ENCODE measurements at places on chromosomes 16 and 17. TPM values are rescaled to one million over a fixed set of nuclear protein-coding genes. Genes with fewer than 3 reads are reported as not detected.

RNF166 gene
- total RNA-seq, result 31.3 TPM

KRT28 gene
- not detected for total RNA-seq

ZP2 gene
- not detected for total RNA-seq

TM4SF5 gene
- not detected for total RNA-seq

PNMT gene
- not detected for total RNA-seq

CETP gene
- not detected for total RNA-seq

KRTAP2-3 gene
- total RNA-seq, result not detected

LRRC75A gene
- total RNA-seq, result 0.24 TPM

LRRC46 gene
- not detected for total RNA-seq

MSRB1 gene
- total RNA-seq, result 79.3 TPM

ZNF23 gene
- 13.4 TPM for total RNA-seq

NPIPA3 gene
- 0.37 TPM for total RNA-seq

HOXB9 gene
- total RNA-seq, result 1.8 TPM

POLR2C gene
- total RNA-seq, result 319 TPM

GGT6 gene
- total RNA-seq, result 5.3 TPM

RASL10B gene
- total RNA-seq, result 19.5 TPM

ERN2 gene
- 0.37 TPM for total RNA-seq

SDR42E1 gene
- total RNA-seq, result not detected

TBC1D28 gene
- total RNA-seq, result not detected

DNAI2 gene
- not detected for total RNA-seq

IL17C gene
- 0.43 TPM for total RNA-seq

EVI2A gene
- total RNA-seq, result not detected

TP53TG3D gene
- 2.1 TPM for total RNA-seq

VAT1L gene
- total RNA-seq, result not detected

FBXO39 gene
- not detected for total RNA-seq

CX3CL1 gene
- not detected for total RNA-seq

CBLN1 gene
- 0.44 TPM for total RNA-seq

DDX5 gene
- 397 TPM for total RNA-seq

DPEP2 gene
- not detected for total RNA-seq

CA5A gene
- not detected for total RNA-seq

PRRT2 gene
- total RNA-seq, result 6.2 TPM

SETD1A gene
- total RNA-seq, result 1.1 TPM

FOXN1 gene
- total RNA-seq, result not detected

CDRT15L2 gene
- total RNA-seq, result not detected

PRR11 gene
- total RNA-seq, result 25.8 TPM

STH gene
- total RNA-seq, result not detected

MT1A gene
- total RNA-seq, result not detected

KRT31 gene
- total RNA-seq, result not detected

EME1 gene
- 21.6 TPM for total RNA-seq

DNAH3 gene
- not detected for total RNA-seq

OR4D1 gene
- total RNA-seq, result not detected

CES3 gene
- total RNA-seq, result 3.8 TPM

BCAR1 gene
- 124 TPM for total RNA-seq

KCNG4 gene
- not detected for total RNA-seq

OSGIN1 gene
- total RNA-seq, result 11.0 TPM

MSLN gene
- 1.8 TPM for total RNA-seq
